CD4-positive, alpha-beta T cell treated with Interleukin-1 beta for 1 hour (primary cell): ENCODE measurements at places on chromosomes 16 and 17.

GRCh38 chr17:51119415-51120356 is 982 bp downstream of the SPAG9 start:
- peak; percentile 42 for DNase-seq

DNA sequence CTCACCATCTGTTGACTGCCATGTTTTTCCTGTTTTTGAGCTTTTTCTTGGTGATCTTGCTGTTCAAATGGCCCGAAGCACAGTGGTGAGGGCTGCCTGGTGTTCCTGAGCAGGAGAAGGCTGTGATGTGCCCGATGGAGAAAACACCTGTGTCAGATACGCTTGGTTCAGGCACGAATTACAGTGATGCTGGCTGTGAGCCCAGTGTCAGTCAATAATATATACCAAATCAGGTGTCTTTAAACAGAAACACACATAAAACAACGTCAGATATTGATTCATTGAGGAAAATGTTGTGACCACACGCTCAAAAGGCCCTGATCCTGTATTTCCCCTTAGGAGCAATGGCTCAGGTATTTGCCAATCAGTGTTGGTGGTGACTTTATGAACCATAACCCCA is 111.7 kb downstream of the SDR42E1 start:
- no peak for DNase-seq

- no peak for DNase-seq
These were observed 10.9 kb upstream of the SPNS3 start for GRCh38 chr17:4422864-4423263.

DNA sequence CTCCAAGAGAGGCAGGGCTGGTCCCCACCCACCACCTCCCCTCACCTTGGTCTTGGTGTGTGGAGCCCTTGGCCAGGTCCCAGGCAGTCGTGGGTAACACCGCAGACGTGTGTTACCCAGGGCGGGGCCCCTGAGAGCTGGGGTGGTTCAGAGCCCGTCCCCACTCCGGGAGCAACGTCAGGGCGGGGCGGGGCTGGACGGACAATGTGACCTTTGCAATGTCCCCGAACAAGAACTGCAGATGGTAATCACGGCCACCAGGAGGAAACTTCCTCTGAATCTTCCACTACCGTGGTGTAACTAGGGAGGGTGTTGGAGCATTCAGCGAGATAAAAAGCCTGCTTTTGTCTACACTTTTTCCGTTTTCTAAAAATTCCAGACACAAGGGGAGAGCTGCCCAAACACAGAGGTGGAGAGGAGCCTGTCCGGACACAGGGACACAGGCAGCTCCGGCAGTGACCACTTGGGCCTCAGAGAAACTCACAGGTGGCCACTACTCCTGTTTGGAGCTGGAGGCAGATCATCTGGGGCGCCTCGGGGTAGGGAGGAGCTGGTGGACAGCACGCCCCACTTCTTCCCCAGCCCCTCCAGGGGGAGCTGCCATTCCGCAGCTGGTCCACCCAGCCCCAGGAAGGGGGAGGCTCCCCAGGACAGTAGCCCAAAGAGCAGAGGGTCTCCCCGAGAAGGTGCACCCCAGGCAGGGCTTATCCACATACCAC is 14.2 kb upstream of the SLC38A10 start:
- peak; percentile 80 for DNase-seq

DNA sequence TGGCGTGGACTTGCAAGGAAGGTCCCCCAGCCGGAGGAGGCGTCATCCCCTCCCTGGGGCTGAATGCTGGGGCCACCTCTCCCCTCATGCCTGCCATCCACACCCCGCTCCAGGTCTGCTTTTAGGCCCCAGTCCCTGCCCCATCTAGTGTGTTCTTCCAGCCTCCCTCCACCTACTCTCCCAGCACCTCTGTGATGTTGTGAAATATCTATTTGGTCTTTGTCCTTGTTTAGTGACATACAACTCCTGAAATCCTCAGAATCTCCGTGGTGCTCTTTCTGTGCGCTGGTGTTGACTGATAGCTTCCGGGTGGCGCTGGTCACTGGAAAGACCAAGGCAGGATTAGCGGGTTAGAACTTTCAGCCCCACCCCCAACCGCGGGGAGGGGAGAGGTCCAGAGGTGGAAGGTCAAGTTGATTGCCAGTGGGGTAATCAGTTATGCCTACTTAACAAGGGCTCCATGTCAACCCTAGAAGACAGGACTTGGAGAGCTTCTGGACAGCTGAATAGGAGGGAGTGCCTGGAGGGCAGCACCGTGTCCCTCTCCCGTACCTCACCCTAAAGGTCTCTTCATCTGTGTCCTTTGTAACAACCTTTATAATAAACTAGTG is 10.1 kb downstream of the TBC1D24 start:
- DNase-seq = no peak

- DNase-seq = no peak
These were observed 30.3 kb downstream of the MRTFB start for GRCh38 chr16:14101415-14101814.

- DNase-seq = no peak
These were observed 19.9 kb downstream of the DCAKD start for GRCh38 chr17:45031231-45032173.

- DNase-seq = no peak
These were observed 5.3 kb downstream of the AXIN1 start for GRCh38 chr16:347203-347602.

GRCh38 chr17:50691550-50692447 is 15.9 kb downstream of the ANKRD40 start:
- DNase-seq = no peak

- DNase-seq = no peak
These were observed 35.7 kb downstream of the PLD6 start for GRCh38 chr17:17170346-17170985.

- no peak for DNase-seq
These were observed 111.1 kb downstream of the OR1D5 start for GRCh38 chr17:2952174-2952845.

- no peak for DNase-seq
These were observed 25.9 kb upstream of the SPATA32 start for GRCh38 chr17:45287526-45288500.

DNA sequence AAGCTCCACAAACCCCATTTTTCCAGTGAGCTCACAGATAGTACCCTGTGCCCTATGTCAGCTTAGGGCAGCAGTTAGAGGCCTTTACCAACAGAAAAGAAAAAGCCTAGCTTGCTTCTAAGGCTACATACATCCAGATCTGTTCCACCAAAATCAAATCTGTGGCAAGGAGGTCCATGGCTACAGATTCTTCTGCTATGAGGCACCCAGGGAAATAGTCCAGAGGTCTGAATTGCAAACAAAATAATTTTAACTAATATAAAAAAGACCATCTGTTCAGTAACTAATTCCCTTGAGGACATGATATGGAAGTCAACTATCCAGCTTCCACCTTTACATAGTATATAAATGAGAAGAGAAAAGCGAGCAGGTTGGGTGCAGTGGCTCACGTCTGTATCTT is 129.3 kb downstream of the PARN start:
- no peak for DNase-seq

- DNase-seq = peak; percentile 52
These were observed 17.7 kb downstream of the BCL7C start for GRCh38 chr16:30875871-30876801.

GRCh38 chr16:57617604-57618111 is 10.8 kb upstream of the ADGRG1 start:
- no peak for DNase-seq

- no peak for DNase-seq
These were observed 2274.7 kb downstream of the TP53TG3F start for GRCh38 chr16:35733971-35734702.

- DNase-seq = no peak
These were observed 26.8 kb downstream of the WSCD1 start for GRCh38 chr17:6097005-6097279.

GRCh38 chr16:78094166-78094565 is 5.3 kb upstream of the WWOX start:
- DNase-seq = no peak

- DNase-seq = no peak
These were observed 526.9 kb downstream of the NPIPA7 start for GRCh38 chr16:16905850-16906249.

- DNase-seq = no peak
These were observed 2.3 kb downstream of the VTN start for GRCh38 chr17:28367641-28368305.
